ENCODE measurements at places on chromosomes 7 and 10. TPM values are rescaled to one million over a fixed set of nuclear protein-coding genes. Genes with fewer than 3 reads are reported as not detected.

EVX1 gene
- not detected for total RNA-seq

CALML5 gene
- total RNA-seq, result not detected

LIPF gene
- not detected for total RNA-seq

TIMM23 gene
- 145 TPM for total RNA-seq

SPDYE9 gene
- not detected for total RNA-seq

ICA1 gene
- total RNA-seq, result not detected

MACC1 gene
- 0.15 TPM for total RNA-seq

DRGX gene
- total RNA-seq, result not detected

FAM200A gene
- total RNA-seq, result 13.3 TPM

AMPH gene
- 3.1 TPM for total RNA-seq

DNA sequence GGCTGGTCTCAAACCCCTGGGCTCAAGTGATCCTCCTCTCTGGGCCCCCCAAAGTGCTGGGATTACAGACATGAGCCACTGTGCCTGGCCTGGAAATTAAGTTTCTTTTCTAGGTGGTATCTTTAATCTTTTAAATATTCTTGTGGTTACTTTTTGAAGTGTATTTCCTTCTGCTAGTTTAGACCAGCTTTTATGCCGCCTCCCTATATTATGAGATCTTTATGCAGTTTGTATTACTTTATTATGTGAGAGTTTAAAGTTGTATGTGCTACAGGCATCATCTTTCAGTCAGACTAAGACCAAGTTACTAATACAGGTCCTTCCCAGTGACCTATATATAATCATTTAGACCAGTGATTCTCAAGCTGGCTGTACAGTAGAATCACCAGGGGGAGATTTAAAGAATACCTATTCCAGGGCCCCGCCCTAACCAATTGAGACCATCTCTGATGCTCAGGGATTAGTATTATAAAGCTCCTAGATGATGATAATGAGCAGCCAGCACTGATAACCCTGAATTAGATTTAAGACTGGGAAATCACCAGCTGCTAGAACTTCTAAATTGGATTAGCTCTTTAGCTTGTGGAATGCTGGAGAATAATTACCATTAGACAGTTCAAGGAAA is 11.3 kb downstream of the INPP5F start:
- no peak for DNase-seq

- DNase-seq, result no peak
These were observed 646.2 kb upstream of the SEMA3D start for GRCh38 chr7:85833066-85833465.

DNA sequence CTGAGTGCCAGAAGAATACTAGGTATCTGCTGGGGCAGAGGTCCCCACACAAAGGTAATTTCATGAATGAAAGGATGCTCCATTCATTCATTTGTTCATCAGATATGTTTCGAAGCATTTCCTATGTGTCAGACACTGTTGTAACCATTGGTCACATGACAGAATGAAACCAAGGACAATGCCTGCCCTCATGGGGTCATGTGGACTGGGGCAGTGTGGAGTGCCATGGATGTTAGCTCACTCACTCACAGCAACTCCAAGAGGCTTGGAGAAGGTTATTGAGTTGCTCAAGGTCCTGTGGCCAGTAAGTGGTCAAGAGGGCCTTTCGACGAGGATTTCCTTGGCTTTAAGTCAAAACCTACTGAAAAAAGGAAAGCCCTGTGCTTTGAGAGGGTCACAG is 223.5 kb downstream of the ARHGAP12 start:
- no peak for DNase-seq

DNA sequence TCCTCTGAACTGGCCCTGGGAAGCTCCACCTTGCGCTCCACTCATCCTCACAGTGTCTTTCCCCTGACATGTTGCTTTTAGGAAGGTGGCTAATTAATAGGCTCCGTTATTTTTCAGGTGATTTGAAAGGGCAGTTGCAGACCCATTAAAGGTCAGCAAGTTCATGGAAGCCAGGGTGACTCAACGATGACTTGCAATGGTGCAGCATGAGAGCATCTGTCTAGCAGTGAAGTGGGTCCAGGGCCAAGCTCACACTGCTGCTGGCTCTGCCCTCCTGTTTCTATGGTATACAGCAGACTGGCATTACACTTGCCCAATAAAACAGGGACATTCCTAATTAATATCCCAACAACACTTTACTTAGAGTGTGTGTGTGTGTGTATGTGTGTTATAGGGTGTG is 68.8 kb upstream of the WDR11 start:
- DNase-seq, result peak; percentile 3

GRCh38 chr7:36661135-36661840 is 63.0 kb downstream of the AOAH start:
- DNase-seq, result peak; percentile 91

- DNase-seq, result no peak
These were observed 241.7 kb downstream of the TMEM26 start for GRCh38 chr10:61211468-61211867.

DNA sequence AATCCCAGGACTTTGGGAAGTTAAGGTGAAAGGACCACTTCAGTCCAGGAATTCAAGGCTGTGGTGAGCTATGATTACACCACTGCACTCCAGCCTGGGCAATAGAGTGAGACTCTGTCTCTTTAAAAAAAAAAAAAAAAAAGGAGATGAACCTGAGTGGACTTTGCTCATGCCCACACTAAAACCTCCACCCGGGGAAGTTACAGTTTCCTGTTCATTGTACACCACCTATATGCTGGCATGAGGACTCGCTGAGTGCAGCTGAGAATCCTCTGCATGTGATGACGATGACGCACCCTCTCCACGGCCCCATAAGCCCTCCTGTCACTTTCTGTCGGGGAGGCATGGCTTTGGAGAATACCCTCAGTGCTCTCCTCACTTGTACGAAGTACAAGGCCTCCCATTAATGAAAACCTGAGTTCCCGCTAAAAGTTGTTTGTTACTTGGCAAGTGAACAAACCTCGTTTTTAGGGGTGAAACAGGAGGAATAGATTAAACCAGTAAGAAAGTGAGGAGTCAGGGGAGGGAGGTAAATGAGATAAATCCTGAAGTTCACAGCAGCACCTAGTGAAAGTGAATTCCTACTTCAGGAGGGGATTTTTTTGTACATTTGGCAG is 15.9 kb downstream of the TMEM176B start:
- DNase-seq, result no peak

GRCh38 chr7:124752310-124752709 is 13.3 kb downstream of the GPR37 start:
- peak; percentile 19 for DNase-seq

- peak; percentile 88 for DNase-seq
These were observed 5.4 kb upstream of the FAM170B start for GRCh38 chr10:49139028-49139845.

DNA sequence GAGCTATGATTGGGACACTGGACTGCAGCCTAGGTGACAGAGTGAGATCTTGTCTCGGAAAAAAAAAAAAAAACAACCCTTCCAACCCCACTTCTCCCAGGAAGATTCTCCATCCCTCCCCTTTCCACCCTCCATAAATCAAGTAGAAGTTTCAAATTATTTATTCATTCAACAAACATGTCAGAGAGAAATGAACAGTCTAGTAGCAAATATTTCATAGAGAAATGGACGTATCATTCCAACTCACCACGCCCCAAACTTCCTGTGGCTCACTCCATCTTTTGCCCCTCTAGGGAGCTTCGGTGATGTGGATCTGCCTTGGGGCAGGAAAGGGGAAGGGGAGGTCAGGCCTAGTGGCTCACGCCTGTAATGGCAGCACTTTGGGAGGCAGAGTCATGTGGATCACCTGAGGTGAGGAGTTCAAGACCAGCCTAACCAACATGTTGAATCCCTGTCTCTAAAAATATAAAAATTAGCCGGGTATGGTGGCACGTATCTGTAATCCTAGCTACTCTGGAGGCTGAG is 638 bp upstream of the TRAPPC14 start:
- peak; percentile 23 for DNase-seq

DNA sequence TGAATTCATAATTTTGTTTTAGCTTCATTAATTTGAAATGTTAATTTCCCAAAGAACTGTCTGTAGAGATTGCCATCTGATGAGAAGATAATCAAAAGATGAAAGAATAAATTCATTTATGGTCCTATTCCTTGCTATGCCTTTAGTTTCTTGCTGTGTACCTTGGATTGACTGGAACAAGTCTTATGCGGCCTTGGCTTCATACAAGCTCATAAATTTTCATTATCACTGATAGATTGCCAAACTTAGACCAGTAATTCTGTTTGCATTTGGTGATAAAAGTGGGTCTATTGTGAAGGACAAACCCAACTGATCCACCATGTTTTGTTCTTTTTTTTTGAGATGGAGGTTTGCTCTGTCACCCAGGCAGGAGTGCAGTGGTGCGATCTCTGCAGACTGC is 48.2 kb downstream of the ARID5B start:
- DNase-seq, result no peak
